ENCODE measurements at places on chromosomes 13 and 19. TPM values are rescaled to one million over a fixed set of nuclear protein-coding genes. Genes with fewer than 3 reads are reported as not detected.

ZNF763 gene
- 6.6 TPM for polyA plus RNA-seq

DNA sequence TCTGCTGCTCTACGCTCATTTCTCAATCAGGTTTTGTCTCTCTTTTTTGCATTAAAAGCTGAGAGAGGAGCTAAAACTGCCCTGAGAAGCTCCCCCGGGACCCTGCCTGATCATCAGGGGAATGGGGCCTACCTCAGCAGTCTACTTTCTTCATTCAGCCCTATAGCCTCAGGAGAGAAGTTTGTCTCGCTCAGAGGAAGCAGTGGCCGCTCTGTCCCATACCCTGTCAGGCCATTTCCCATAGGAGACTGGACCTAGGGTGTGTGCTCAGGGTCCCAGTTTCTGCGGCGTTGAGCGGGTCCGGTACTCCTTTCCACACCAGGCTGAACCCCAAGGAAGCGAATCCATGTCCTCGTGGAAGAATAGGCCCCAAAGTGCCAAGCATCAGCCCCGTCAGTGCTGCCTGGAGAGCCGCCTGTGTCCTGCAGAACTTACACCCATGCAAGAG lies 21.7 kb downstream of the UBE2L5 start:
- H3K36me3 ChIP-seq, result no peaks in the 10 kb centered on the region
- H3K27ac ChIP-seq, result peak overlapping the region; percentile 97
- peak overlapping the region; percentile 77 for H3K4me3 ChIP-seq
- H3K4me1 ChIP-seq, result peaks cover 81% of the 10 kb centered on the region

- H3K36me3 ChIP-seq, result no peaks in the 10 kb centered on the region
- H3K4me3 ChIP-seq, result no peak overlapping the region
- H3K27ac ChIP-seq, result no peak overlapping the region
These were observed 8.3 kb upstream of the OXGR1 start for GRCh38 chr13:97002581-97002980.

RNF17 gene
- polyA plus RNA-seq, result not detected

- no peak for DNase-seq
- no peaks in the 10 kb centered on the region for H3K27me3 ChIP-seq
- no peak overlapping the region for H3K27ac ChIP-seq
These were observed 10.8 kb downstream of the SH3GL1 start for GRCh38 chr19:4389511-4390016.

DNA sequence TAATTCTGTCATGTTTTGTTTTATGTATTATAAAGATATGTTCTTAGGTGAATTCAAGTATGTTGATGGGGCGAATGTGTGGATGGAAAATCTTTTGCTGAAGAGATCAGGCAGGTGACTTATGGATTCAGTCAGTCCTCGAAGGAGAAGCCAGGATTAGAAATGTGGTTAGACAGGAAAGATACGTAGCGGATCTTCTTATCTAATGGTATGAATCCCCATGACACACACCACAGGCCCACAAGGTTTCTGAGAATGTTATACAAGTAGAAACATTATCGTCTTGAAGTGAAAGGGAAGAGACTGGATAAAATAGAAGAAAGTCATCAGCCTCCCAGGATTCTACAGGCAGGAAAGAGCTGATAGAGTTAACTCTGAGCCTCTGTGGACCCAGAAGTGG lies 69.0 kb upstream of the RFXAP start:
- no peak overlapping the region for H3K27ac ChIP-seq
- no peak for DNase-seq
- H3K36me3 ChIP-seq, result no peaks in the 10 kb centered on the region
- no peaks in the 10 kb centered on the region for H3K4me1 ChIP-seq
- H3K4me3 ChIP-seq, result no peak overlapping the region
- H3K27me3 ChIP-seq, result peaks cover 26% of the 10 kb centered on the region

DNA sequence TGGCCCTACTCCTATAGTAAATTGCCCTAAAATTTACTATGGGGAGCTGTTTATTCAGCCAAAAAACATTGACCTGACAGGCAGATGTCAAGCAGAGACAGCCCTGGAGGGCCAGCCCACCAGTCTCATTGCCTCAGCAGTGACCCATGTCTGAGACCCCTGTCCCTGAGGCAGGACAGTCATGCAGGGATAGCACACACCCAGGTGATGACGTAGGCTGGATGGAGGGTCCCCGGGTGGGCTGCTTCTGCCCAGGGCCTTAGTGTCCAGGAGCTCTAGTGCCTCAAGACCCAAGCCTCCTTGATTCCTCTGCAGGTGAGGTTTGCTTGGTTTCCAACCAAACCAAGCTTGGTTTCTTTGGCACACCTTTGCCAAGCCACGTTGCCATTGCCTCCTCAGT lies 72.1 kb downstream of the HSPH1 start:
- no peak overlapping the region for H3K27ac ChIP-seq
- no peak overlapping the region for H3K4me3 ChIP-seq
- no peaks in the 10 kb centered on the region for H3K36me3 ChIP-seq
- H3K4me1 ChIP-seq, result peaks cover 9% of the 10 kb centered on the region
- no peak for DNase-seq
- H3K27me3 ChIP-seq, result peaks cover 17% of the 10 kb centered on the region

- H3K27me3 ChIP-seq, result no peaks in the 10 kb centered on the region
- H3K4me1 ChIP-seq, result peaks cover 24% of the 10 kb centered on the region
- no peaks in the 10 kb centered on the region for H3K36me3 ChIP-seq
- peak overlapping the region; percentile 6 for H3K4me3 ChIP-seq
These were observed 14.6 kb downstream of the FRY start for GRCh38 chr13:32045982-32046785.

DNA sequence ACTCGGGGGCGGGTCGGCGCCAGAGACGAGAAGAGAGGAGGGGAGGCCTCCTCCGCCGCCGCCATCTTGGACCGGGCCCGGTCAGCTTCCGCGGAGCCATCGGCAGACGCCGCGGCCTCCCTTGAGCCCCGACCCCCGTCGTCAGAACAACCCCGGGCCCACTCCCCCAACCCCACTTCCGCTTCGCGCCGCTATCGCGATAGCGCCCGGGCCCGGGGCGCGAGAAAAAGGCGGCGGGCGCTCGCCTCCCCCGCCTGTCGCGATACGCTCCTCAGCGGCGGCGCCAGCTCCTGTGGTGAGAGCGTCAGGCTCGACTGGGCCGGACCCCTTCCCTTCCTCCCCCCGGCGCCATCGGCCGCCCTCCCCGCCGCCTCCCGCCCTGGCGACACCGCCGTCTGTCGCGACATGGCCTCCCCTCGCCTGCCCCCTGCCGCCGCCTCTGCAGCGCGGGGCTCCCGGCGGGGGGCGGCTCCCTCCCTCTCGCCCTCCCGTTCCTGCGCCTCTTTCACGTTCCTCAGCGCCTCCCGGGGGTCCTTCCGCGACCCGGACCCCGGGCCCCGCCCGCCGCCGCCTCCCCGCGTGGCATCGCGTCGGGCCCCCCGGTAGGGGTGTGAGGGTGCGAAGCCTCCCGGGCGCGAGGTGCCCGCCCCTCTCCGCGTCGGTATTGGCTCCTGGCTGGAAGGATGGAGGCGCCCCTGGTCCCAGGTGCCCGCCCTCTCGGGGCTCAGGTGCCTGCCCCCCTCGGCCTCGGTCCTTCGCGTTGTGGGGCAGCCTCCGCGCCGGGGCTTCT lies at the start of gene CNOT3:
TSS of gene CNOT3 (plus strand) at position 64 of the 790 bp plus-strand sequence. CDS start 5,217 bp downstream, outside the sequence.
- H3K4me3 ChIP-seq, result peak within 1 kb of the TSS; percentile 84
- peaks cover 8% of the 10 kb centered on the region for H3K36me3 ChIP-seq
- peaks cover 46% of the 10 kb centered on the region for H3K4me1 ChIP-seq
- no peaks in the 10 kb centered on the region for H3K27me3 ChIP-seq
- peak within 1 kb of the TSS; percentile 99 for H3K27ac ChIP-seq

GRCh38 chr13:41456768-41457588 lies at the start of gene RGCC:
Gene RGCC, plus strand, starts transcription at chr13:41457550. Its CDS starts 158 bp downstream, at chr13:41457708.
- peaks cover 15% of the 10 kb centered on the region for H3K4me1 ChIP-seq
- H3K36me3 ChIP-seq, result no peaks in the 10 kb centered on the region
- H3K27me3 ChIP-seq, result peaks cover 58% of the 10 kb centered on the region

- no peak for DNase-seq
- peaks cover 22% of the 10 kb centered on the region for H3K36me3 ChIP-seq
- peaks cover 4% of the 10 kb centered on the region for H3K4me1 ChIP-seq
- no peaks in the 10 kb centered on the region for H3K27me3 ChIP-seq
These were observed 36.1 kb downstream of the RNASEH2B start for GRCh38 chr13:50945669-50946068.

GRCh38 chr19:54606891-54607784 lies 13.7 kb downstream of the LILRA1 start:
- no peak overlapping the region for H3K27ac ChIP-seq
- H3K4me3 ChIP-seq, result no peak overlapping the region
- no peaks in the 10 kb centered on the region for H3K27me3 ChIP-seq
- DNase-seq, result no peak
- H3K36me3 ChIP-seq, result no peaks in the 10 kb centered on the region

MEX3D gene
- polyA plus RNA-seq, result not detected

C19orf85 gene
- polyA plus RNA-seq, result not detected

DNA sequence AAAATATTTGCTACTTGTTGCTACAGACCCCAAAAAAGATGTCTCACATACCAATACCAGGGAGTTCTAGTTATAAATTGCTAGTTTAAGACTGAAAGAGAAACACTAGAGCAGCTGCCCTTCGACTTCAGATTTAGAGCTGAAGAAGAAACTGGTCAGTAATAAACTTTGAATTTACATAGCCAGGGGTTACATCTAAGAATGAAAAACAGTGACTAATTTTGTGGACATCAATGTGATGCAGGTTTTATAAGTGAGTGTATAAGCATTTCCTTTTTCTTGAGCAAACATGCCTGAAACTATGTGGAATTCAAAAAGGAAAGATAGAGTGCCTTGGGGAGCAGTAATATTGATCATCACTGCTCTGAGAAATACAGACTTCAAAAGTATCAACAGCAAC lies 724.9 kb upstream of the MIR17HG start:
- no peak overlapping the region for H3K4me3 ChIP-seq
- H3K36me3 ChIP-seq, result no peaks in the 10 kb centered on the region
- H3K27ac ChIP-seq, result no peak overlapping the region
- no peak for DNase-seq
- H3K4me1 ChIP-seq, result no peaks in the 10 kb centered on the region

RNF126 gene
- 51.0 TPM for polyA plus RNA-seq

PGLYRP2 gene
- not detected for polyA plus RNA-seq

DNA sequence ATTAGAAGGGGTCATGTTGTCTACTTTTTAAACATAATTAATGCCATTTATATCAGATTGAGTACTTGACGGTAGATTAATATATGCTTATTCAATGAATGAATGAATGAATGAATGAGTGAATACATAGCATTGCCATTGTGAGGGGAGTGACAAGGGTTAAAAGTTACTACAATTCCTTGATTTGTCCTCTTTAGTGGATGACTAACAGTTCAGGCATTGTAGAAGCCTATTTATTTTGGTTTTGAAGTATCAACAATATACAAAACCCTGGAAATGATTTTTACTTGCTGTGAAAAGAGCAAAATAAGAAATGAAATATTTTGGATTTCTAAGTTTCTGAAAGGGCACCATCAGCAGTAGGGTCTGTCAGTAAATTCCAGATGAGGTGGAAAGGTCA lies 122.7 kb downstream of the CYSLTR2 start:
- no peak overlapping the region for H3K4me3 ChIP-seq
- H3K27me3 ChIP-seq, result peaks cover 14% of the 10 kb centered on the region
- DNase-seq, result no peak
- no peak overlapping the region for H3K27ac ChIP-seq
- no peaks in the 10 kb centered on the region for H3K36me3 ChIP-seq

GRCh38 chr19:36528921-36529518 lies 949 bp upstream of the ZNF260 start:
- H3K27me3 ChIP-seq, result no peaks in the 10 kb centered on the region
- peak overlapping the region; percentile 99 for H3K27ac ChIP-seq
- peaks cover 16% of the 10 kb centered on the region for H3K36me3 ChIP-seq
- peaks cover 20% of the 10 kb centered on the region for H3K4me1 ChIP-seq
